ENCODE measurements at places on chromosomes 2 and 18. TPM values are rescaled to one million over a fixed set of nuclear protein-coding genes. Genes with fewer than 3 reads are reported as not detected.

The CCL20 gene
- 2.3 TPM for total RNA-seq

The MYL12B gene
- total RNA-seq: 378 TPM

The SYT4 gene
- not detected for total RNA-seq

The CDH19 gene
- not detected for total RNA-seq

The MC5R gene
- not detected for total RNA-seq

The MERTK gene
- 0.46 TPM for total RNA-seq

The UBXN2A gene
- 16.7 TPM for total RNA-seq

The B3GNT7 gene
- total RNA-seq: not detected

The TMEM37 gene
- total RNA-seq: not detected

The IL1RL2 gene
- 1.2 TPM for total RNA-seq

The CCDC74A gene
- 20.6 TPM for total RNA-seq

The REG3G gene
- total RNA-seq: not detected

The CHRNG gene
- total RNA-seq: 0.83 TPM

The POTEF gene
- total RNA-seq: not detected

The GRB14 gene
- total RNA-seq: 0.34 TPM

GRCh38 chr2:113240915-113241911, 37.5 kb downstream of the PAX8 start:
- peak; percentile 100 for DNase-seq

- DNase-seq: peak; percentile 91
Measured at GRCh38 chr18:27656167-27656778, 471.2 kb upstream of the CHST9 start.

GRCh38 chr2:75243219-75243618, 43.9 kb upstream of the TACR1 start:
- DNase-seq: no peak

DNA sequence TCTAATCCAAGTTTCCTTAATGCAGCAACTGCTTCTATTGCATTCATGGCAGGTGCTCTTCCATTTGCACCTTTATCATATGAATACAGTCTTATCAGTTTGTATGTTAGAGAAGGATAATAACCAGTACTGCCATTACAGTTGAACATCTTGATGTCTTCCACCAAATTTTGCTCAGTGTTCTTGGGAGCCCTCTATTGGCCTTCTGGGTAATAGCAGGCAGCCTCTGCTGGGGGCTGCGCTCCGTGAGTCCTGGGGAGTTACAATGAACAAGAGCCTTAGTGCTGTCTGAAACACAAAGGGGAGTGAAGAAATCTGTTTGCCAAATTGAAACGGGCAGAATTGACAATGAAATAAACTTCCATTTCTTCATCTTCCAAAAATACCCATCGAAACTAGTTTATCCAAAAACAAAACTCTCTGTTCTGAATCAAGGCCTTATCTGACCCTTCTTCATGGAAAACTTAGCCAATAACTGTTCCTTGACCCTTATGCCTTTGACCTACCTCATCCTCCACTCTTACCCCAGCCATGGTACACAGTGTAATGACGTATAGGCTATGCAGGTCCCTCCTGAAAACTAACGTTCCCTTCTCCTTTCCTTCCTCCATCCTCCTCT, 79.9 kb downstream of the ALK start:
- DNase-seq: peak; percentile 22

- DNase-seq: peak; percentile 52
Measured at GRCh38 chr2:62270728-62271127, 74.8 kb downstream of the B3GNT2 start.

- no peak for DNase-seq
Measured at GRCh38 chr18:42228581-42228980, 273.5 kb downstream of the PIK3C3 start.

DNA sequence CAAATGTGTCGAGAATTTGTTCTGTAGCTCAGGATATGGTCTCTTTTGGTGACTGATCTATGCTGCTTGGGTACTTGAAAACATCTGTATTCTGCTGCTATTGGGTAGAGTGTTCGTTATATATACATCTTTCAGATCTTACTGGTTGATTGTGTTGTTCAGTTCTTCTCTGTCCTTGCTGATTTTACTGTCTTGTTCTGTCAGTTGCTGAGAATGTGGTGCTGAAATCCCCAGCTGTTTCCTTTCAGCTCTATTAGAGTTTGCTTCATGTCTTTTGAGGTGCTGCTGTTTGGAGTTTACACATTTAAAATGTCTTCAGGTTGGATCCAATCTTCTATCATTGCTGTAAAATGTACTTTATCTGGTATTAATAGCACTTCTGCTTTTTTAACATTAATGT, 12.9 kb downstream of the BCL2L11 start:
- no peak for DNase-seq

- DNase-seq: no peak
Measured at GRCh38 chr2:120809609-120810440, 74.2 kb downstream of the GLI2 start.

DNA sequence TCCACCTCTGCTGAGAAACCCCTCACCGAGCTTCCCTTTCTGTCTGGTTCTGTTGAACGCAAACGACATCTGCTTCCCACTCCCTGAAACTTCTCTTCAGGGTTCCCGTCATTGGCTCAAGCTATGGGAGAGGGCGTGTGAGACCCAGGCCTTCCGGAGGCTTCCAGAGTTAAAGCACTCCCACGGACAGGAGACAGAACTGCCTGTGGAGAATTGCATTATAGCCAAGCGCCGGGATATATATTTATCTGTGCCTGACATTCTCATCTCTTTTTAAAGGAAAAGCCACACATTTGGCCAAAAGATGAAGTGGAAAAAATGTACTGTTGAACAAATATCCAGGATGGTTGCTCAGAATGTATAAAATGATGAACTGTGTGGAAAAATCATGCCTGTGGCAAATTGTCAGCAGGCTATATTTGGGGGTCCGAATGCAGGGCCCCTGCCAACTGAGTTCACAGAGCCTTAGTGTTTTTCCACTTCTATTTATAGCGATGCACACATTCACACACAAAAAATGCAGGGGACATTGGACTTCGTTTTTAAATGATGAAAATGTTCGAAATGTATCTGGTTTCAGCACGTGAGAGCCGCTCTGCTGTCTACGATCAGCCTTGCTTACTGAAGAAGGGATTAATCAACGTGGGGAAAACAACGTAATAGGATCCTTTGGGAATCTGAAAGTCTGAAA, 59.5 kb downstream of the E2F6 start:
- no peak for DNase-seq

DNA sequence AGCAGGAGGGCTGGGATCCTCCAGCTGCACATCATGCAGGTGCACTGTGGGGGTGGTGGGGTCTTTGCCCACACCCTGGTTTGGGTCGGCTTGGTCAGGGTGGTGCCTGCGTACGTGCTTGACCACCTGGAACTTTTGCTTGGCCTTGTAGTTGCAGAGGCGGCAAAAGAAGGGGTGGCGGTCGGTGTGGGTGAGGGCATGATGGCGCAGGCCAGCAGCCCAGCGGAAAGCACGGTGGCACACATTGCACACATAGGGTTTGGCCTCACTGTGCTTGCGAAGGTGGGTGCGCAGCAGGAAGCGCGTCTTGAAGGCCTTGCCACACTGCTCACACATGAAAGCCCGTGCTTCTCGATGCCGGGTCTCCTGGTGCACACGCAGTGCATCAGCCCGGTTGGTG, 21.1 kb downstream of the ZNF142 start:
- DNase-seq: no peak

DNA sequence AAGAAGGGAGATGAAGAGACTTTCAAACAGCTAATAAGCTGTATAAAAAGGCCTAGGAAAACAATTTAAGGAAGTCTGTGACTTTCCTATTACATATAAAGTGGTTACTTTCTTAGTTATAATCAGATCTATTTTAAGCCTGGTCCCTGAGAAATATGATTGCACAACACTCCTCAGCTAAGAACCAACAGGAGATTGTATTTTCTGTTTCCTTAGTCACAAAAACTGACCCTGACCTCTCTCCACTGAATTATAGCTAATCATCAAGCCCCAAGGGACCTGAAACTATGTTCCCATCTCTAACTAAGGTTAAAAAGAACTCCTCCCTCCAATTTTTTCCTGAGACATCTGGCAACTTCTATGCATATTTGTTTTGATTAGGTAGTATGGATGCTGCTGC, 106.9 kb downstream of the ROCK1 start:
- DNase-seq: peak; percentile 96

- DNase-seq: no peak
Measured at GRCh38 chr2:126827371-126827770, 71.3 kb upstream of the TEX51 start.

GRCh38 chr2:216908300-216908699, 48.4 kb upstream of the TNP1 start:
- DNase-seq: no peak

- DNase-seq: no peak
Measured at GRCh38 chr18:58443671-58444070, 185.2 kb downstream of the ALPK2 start.

DNA sequence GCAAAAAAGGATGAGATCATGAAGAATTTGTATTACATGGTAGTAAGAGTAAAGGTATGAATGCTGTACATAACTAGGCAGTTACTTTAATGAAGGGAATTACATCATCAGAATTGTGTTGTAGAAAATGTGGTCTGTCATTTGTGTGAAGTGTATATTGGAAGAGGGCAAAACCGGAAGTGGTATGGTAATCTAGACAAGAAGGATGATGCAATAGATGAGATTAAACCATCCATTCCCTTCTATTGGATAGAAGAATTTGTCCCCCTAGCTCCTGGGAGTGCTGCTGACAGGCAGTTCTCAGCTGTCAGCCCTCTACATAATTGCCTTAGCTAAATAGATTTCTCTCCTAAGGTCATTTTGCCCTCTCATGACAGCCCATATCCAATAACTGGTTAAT, 55.9 kb upstream of the BARD1 start:
- peak; percentile 1 for DNase-seq

DNA sequence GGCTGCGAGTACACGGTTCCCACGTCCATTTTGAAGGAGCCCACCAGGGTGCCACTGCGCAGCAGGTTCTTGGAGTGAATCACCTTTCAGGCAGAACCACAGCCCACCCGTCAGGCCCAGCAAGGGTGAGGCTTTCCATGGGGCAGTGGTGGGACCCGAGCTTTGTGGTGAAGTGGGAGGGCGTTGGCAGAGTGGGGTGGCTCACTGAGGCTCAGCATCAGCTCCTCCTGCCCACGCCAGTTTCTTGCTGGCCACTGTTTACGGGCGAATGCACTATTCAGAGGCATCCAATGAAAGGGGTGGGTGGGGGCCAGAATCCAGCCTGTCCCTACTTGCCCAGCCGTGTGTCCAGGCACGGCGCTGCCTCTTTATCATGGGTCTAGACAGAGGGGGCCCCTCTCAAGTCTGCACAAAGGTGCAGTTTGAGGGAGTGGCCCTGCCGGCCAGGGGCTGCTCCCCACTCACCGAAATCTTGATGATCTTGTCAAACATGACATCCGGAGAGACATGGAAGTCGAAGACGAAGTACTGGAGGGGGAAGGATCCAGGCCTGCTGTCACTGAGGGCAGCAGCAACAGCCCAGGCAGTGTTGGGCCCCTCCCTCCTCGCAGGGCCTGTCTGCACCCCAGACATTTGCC, 11.4 kb upstream of the OTOF start:
- DNase-seq: no peak

- no peak for DNase-seq
Measured at GRCh38 chr2:38301969-38302702, 74.9 kb downstream of the ATL2 start.

DNA sequence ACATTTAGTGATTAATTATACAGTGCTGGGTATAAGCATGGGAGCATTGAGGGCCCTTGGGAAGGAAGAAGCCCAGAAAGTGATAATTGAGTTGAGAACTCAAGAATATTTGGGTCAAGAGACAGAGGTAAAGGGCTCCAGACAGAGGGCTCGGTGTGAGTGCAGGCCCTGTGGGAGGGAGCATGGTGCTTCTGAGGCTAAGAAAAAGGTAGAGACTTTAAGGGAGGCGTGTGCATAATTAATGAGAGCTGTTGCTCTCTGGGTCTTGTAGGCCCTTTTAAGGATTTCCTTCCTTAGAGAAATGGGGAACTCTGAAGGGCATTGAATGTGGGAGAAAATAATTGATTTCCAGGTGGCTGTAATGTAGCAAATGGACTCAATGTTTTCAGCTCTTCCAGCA, 735.0 kb upstream of the POU3F3 start:
- no peak for DNase-seq

GRCh38 chr18:36031903-36032302, 35.5 kb downstream of the RPRD1A start:
- no peak for DNase-seq

DNA sequence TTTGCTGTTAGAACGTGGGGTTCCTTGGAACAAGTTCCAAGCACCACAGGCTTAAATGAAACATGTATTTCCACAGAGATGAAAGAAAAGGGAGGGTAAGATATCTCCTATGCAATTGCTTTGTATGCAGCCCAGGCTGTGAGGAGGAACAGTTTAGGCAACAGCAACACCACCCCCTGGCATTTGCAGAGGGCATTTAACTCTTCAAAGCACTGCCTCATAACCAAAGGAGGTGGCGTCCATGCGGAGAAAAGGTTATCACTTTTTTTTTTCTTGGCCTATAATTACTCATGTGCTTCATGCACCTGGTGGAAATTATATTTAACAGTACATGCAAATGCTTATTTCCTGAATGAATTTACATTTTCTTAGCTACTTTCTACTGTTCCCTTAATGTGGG, 286.0 kb downstream of the LPIN1 start:
- DNase-seq: peak; percentile 46

DNA sequence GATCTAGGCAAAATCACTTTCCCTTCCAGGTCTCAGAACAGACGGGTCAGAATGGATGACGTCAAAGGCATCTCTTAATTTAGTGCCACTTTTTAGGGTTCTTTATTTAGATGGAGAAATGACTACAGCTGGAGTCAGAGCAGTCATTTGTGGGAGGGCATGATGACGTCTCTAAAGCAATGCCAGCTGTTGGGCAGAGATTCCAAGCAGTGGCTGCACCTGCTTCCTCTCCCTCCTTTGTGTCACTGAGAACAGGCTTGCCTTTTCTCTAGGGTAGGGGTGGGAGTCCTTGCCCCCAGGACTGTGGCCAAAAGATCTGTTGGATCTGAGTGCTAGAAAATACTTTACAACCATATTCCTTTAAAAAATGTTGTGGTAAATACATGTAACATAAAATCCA, 28.7 kb upstream of the SKOR2 start:
- DNase-seq: no peak

GRCh38 chr2:240594511-240595380, 8.2 kb downstream of the CAPN10 start:
- DNase-seq: no peak

DNA sequence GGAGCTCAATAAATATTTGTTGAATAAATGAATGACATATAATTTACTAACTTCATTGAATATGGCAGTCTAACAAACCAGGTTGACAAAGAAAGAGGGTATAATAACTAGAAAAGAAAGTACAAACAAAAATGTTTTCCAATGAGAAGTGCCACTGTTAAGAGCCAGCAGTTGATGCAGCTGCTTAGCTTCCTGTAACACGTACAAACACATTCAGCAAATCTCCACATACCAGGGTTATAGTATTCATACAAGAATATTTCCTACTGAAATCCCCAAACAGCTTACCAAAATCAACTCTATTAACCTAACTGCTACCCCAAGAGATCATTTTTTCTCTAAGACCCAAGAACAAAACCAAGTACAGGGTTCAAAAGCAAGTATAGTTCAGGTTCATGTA, 77.7 kb downstream of the THADA start:
- DNase-seq: peak; percentile 71
